Stimulated activated CD8-positive, alpha-beta memory T cell treated with anti-CD3 and anti-CD28 coated beads, Interleukin-2, amount 100 ng/mL, for 48 hours (primary cell): ENCODE measurements at places on chromosomes 12 and 14.

DNA sequence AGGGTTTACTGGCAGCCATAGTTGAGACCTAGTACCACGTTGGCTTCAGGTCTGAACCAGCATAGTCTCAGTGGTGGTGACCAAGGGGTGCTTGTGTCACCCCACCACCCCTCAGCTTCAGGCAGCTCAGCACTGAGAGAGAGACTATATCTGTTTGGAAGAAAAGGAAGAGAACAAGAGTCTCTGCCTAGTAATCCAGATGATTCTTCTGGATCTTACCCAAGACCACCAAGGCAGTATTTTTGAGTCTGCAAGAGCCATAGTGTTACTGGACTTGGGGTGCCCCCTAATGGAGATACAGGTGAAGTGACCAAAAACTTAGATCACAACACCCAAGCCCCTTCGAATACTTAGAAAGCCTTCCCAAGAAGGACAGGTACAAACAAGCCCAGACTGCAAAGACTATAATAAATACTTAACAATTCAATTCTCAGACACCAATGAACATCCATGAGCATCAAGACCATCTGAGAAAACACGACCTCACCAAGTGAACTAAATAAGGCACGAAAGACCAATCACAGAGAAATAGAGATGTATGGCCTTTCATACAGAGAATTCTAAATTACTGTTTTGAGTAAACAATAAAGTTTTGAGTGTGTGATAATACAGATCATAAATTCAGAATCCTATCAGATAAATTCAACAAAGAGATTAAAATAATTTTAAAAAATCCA, 107.0 kb downstream of the HELB start:
- DNase-seq, result no peak

- DNase-seq, result no peak
Observed at GRCh38 chr14:63677891-63678379, 36.3 kb upstream of the WDR89 start.

DNA sequence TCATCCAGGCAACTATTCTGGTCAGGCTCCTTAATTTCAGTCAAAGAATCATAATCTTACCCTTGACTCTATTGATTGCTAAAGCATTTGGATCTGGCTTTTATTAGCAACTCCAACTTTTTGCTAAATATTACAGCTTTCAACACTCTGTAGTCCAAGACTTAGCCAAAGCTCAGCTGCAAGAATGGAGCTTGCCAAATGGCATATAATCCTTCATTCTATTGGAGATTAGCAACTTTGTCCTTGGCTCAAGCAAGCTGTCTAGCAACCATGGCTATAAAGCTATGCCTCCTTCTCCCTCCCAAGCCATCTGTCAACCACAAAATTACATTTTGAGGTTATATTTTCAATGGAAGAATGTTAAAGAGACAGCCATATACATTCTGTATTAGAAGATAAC, 23.1 kb upstream of the NID2 start:
- DNase-seq, result no peak

- no peak for DNase-seq
Observed at GRCh38 chr12:2537868-2538541, 256.8 kb upstream of the FKBP4 start.

- DNase-seq, result no peak
Observed at GRCh38 chr12:109289551-109289950, 19.5 kb downstream of the FOXN4 start.

GRCh38 chr14:64123241-64123822, 170.8 kb downstream of the ESR2 start:
- DNase-seq, result no peak

DNA sequence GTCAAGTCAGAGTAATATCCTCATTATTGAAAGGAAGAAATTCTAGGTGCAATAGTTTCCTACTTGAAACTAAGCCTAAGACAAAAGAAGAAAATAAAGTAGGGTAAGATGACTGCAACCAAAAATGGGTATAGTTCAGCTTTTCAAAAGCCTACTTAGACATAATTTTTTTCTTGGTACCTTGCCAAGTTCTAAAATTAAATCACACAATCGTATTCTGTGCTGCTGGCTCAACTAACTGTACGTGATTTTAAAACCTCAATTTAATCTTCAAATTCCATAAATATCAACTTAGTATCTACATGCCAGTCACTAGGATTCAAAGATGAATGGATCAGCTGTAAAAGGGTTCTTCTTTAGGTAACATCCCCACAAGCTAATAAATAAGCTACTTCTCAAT, 56.9 kb downstream of the SCAF11 start:
- DNase-seq, result no peak

GRCh38 chr12:101764051-101764792, 25.0 kb upstream of the SYCP3 start:
- DNase-seq, result no peak

DNA sequence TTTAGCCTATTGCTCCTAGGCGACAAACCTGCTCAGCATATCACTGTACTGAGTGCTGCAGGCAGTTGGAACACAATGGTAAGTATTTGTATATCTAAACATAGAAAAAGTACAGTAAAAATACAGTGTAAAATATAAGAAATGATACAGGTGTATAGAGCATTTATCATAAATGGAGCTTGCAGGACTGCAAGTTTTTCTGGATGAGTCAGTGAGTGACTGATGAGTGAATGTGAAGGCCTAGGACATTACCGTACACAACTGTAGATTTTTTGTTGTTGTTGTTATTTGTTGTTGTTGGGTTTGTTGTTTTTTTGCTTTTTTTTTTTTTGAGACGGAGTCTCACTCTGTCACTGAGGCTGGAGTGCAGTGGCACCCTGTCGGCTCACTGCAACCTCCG, 33.4 kb downstream of the PNMA1 start:
- DNase-seq, result no peak

DNA sequence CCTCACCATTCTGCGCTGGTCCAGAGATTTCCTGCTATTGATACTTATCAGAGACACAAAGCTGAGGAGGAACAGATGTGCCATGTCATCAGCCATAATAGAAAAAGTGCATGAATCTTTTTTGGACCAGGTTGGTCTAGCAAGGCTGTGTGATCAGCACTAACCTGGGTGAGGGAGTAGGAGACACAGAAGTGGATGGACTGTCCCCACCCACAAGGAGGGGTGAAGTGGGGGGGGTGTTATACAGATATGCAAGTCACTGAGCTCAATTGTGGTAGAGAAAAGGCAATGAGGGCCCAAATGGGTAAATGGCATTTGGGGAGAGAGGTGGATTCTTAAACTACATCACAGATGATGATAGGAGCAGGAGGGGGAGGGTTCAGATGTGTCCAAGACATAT, 123.0 kb downstream of the SAMD4A start:
- DNase-seq, result no peak
